IPS DF 19.7 (cell line): ENCODE measurements at places on chromosomes 16 and 17.

DNA sequence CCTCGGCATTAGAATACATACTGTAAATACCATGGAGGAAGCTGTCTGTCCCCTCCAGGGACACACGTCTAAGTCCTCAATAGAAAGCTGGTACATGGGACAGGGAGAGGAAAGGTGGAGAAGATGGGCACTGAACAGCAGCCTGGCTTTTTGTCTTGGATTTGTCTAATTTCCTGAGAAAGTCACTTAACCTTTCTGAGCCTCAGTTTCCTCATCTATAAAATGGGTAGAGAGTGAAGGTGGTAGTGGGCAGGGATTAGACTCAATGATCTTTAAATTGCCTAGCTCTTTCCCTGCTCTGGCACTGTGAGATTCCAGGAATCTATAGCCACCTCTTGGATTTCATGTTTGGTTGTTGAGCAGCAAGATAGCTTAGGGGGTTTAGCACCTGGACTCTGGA lies 96.2 kb downstream of the ASIC2 start:
- no peak for DNase-seq

DNA sequence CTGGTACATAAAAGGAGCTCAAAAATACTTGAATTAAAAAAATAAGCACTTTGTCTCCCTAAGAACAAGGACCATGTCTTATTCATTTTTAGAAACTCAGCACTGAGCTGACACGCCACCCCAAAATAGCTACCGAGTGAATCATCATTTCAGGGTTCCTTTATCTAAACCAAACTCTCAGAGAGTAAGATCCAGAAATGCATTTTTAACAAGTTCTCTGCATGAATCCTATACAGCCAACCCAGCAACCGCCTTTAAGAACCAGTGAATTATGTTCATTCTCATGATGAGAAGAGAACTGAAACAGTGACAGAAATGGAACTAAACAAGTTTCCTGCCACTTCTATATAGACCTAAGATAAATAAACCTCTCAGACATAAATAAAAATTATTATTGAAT lies 8.7 kb downstream of the C16orf87 start:
- no peak for DNase-seq

GRCh38 chr17:41539071-41539492 lies 11.0 kb upstream of the KRT19 start:
- no peak for DNase-seq

DNA sequence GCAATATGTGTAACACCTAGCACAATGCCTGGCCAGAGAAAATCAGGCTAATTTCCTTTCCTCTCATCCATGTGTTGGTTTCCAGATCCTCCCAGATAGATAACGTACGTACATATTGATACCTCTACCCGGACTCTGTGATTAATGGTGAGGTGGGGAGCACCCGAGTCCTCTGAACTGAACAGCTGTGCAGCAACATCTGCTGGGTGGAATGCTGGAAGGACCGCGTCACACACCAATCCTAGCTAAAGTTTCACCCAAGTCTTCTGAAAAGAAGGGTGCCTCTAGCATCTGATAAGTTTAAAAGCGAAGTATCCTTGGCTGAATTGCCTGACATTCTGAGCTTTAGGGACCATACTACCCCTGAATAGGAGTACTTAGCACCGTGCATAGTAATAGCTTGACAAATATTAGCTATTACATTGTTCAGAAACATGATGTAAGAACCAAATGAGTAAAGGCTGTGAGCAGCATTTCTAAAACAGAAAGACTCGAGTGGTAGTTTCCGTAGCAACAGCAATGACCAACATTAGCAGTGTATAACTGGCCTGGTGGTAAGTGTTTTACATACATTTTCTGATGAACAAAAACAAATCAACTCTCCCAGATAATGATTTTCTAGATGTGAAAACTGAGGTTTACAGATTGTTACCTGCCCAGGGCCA lies 91.4 kb downstream of the SYCE1L start:
- DNase-seq, result no peak

- no peak for DNase-seq
Observed at GRCh38 chr16:88347656-88348376, 34.9 kb upstream of the ZNF469 start.

- no peak for DNase-seq
Observed at GRCh38 chr17:74512036-74512435, 19.2 kb downstream of the CD300LB start.

- DNase-seq, result no peak
Observed at GRCh38 chr17:78418326-78419026, 40.0 kb downstream of the PGS1 start.

- DNase-seq, result no peak
Observed at GRCh38 chr16:65572156-65572555, 450.3 kb upstream of the CDH11 start.

DNA sequence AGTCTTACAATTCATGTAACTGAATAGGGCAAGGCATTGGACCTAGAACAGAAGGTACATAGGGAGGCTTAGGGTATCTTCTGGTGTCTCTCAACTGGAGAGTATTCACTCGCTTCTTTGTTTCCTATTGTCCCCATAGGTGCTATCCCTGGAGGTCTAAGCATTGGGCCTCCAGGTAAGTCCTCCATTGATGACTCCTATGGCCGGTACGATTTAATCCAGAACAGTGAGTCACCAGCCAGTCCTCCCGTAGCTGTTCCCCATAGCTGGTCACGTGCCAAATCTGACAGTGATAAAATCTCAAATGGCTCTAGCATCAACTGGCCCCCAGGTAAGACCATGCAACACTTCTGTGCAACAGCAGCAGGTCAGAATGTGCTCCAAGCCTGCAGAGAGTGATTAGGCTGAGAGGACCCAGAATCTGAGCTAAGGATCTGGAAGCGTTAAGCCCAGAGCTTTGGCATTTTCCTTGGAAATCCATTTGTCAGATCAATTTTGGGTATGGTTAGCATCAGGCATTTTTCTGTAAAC lies 35.7 kb downstream of the TMC6 start:
- DNase-seq, result no peak
